NCI-H1105 treated with DMSO at 0.1 percent for 48 hours (cell line): ENCODE measurements at places on chromosomes 12 and 14.

- DNase-seq: peak; percentile 51
Observed at GRCh38 chr14:51653079-51653774, 1.5 kb downstream of the FRMD6 start.

GRCh38 chr14:96249029-96249428 is 7.0 kb upstream of the BDKRB1 start:
- no peak for DNase-seq

DNA sequence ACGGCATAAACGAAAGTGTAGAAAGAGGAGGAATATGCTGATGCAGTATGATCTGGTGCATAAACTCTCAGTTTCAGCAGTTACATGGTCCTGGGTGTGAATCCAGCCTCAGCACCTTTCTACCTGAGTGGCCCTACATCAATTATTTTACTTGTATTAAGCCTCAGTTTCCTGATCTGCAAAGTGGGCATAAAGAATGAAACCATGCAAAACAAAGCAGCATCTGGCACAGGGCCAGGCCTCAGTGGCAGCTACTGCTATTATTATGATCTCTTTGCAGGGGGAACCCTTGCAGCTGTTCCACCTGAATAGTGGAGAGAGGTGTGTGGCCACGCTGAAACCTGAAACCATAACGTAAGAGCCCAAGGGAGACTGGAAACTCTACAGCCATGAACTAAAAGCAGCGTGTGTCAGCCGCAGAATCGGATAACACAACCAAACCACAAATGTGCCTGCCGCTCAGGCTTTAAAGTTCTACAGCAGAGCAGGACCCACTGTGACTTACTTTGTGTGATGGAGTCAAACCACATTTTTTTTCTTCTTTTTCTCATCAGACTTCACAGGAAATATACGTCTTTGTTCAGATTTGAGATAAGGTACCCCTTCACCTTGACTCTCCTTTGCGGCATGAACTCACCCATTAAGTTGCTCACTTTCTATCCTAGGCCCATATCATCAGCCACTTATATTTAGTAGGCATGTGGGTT is 29.2 kb upstream of the FOS start:
- DNase-seq: peak; percentile 50

- DNase-seq: no peak
Observed at GRCh38 chr12:112169966-112170365, 44.6 kb downstream of the TRAFD1 start.

DNA sequence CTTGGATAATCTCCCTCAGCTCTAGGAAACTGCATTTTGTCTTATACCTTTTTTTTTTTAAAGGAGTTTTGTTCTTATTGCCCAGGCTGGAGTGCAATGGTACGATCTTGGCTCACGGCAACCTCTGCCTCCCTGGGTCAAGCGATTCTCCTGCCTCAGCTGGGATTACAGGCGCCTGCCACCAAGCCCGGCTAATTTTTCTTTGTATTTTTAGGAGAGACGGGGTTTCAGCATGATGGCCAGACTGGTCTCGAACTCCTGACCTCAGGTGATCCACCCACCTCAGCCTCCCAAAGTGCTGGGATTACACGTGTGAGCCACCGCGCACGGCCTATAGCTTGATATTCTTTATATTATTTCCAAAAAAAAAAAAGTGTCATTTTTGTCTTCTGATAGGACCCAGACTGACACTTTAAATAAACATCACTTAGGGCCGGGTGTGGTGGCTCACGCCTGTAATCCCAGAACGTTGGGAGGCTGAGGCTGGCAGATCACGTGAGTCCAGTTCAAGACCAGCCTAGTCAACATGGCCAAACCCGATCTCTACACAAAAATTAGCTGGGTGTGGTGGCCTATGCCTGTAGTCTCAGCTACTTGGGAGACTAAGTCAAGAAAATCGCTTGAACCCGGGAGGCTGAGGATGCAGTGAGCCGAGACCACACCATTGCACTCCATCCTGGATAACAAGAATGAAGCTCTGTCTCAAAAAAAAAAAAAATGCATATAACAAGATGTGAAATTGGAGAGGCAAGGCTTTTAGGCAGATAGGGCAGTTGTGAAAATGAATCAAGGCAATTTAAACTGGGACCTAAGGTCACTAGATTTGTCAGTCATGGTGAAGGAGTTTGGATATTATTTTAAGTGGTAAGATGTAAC is 18.4 kb downstream of the SLC2A3 start:
- no peak for DNase-seq

- DNase-seq: peak; percentile 84
Observed at GRCh38 chr12:121801595-121802484, 2.0 kb upstream of the SETD1B start.
